ENCODE measurements at places on chromosomes 11 and 22. TPM values are rescaled to one million over a fixed set of nuclear protein-coding genes. Genes with fewer than 3 reads are reported as not detected.

- no peak for DNase-seq
Observed at GRCh38 chr11:75533896-75534258, 8.1 kb upstream of the GDPD5 start.

DNA sequence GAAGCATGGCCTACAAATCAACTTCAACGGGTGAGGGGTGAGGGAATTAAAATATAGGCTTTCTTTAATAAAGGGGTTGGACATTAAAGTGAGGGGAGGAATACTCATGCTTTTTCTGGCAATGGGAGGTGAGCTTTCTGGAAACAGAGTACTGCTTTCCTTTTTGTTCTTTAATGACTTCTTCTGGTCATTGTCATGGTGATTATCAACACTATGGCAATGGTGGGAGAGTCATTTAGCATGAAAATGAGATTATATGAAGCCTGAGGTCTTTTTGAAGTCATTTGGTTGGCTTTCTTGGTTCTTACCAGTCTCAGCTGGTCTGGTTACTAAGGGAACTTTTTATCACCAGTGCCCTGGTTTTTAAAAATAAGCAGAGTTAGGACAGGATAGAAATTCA lies 475.8 kb upstream of the LRRC4C start:
- DNase-seq: no peak

DNA sequence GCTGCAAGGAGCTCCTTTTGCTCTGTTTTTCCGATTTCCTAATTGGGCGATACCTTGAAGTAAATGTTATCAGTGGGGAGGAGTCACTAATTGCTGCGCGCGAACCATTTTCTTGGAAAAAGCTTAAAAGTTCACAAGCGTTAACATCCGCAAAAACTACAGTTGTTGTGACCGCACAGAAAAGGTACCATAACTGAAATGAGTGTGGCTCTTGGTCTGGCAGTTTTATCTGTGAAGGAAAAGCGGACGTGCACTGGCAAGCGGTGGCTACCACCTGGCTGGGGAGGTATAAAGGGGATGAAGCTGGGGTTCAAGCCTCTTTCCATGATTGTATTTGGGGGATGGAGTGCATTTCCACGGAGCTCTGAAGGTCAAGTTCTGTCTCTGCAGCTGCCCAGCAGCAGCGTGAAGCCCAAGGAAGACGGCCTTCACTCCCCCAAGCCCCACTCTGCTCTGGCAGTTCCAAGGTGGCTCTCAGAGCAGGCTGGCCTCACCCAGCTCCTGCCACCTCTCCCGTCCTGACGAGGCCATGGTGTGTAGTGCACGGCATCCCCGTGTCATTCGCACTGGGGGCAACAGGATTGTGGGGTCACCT lies 27.5 kb downstream of the MOV10L1 start:
- DNase-seq: no peak

- peak; percentile 56 for DNase-seq
Observed at GRCh38 chr11:72238040-72238450, 5.9 kb downstream of the PHOX2A start.

DNA sequence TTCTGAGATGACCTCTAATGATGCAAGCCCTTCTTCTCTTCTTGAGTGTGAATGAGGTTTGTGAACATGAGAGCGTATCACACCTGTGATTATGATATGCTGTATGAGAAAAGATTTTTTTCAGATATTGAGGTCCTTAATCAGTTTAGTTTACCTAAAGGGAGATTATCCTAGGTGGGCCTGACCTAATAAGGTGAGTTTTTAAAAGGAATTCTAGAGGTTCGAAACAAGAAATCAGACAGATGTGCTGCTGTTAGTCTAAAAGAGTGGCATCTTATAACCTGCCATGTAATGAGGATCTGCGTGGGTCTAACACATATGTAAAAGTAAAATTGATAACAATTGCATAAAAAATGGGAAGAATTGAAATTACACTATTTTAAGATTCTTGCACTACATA lies 33.8 kb downstream of the MSANTD4 start:
- no peak for DNase-seq

DNA sequence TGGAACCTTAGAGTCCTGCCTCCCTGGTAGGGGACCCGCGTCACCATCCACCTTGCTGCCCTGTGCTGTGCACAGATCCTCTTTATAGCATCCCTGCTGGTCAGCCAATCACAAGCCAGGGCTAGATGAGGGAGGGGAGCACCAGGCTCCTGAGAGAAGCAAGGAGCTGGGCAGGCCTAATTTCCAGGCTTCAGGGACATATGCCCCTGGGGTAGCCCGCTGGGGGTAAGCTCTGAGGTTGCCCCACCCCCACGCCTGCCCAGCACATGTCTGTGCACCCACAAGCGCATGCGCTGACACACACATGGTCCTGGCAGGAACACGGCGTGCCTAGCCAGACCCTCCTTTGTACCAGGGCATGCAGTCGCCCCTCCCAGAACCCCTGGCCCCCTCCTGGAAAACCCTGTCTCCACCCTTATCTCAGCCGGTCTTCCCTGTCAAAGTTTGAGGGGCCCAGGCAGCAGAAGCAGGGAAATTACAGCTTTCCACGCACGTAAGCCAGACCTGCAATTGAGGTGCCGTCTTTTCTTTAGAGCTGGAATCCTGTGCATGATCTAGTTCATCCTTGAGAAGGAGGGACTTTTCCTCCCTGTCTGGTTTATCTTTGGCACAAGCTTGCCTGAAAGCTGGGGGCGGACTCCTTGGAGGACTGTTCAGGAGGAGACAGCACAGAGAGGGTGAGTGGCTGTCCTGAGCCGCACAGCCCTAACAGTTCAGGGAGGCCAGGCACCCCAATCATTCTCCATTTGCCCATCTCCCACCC lies 2.1 kb downstream of the SSTR3 start:
- no peak for DNase-seq

DNA sequence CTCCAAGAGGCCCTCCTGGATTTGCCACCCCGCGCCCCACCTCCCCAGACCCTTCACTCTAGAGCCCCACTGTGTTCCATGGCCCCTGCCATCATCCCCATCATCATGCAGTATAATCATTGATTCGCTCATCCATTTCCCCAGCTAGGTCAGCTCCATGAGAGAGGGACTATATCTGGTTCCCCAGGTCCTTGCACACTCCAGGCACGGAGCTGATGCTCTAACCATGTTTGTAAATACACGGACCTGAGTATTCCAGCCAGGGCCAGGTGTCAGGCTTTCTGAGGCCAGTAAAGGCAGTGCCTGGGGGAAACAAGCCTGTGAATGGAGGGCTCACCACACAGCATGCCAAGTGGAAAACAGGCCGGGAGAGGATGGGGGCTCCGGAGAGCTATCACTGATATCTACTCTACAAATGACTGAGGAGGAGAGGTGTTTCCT lies 27.1 kb upstream of the OAF start:
- DNase-seq: no peak

- no peak for DNase-seq
Observed at GRCh38 chr11:69573761-69574607, 67.0 kb upstream of the CCND1 start.

- DNase-seq: no peak
Observed at GRCh38 chr11:126434950-126435335, 79.5 kb downstream of the ST3GAL4 start.

DNA sequence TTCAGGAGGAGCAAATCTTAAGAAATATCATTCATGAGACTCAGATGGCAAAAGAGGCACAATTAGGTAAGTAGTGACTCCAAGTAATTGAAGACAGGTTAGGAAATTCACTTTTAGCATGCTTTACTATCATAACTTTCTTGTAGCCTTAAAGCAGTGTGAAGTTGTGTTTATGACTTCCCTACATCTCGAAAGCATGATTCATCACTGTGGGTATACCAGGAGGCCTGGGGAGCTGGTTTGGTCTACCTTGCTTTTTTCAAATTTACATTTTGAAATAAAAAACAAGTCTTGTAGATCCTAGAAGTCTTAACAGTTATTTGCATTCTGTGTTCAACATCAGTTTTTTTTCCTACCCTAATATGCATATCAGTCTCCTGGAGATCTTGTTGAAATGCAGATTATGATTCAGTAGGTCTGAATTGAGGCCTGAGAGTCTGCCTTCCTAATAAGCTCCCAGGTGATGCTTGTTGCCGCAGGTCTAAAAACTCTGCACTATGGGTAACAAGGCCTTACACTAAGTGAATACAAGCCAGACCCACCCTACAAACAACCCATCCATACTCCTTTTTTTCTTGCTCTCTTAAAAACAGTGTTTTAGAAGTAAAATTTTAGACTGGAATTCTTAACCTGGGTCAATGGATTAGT lies 41.4 kb downstream of the TTC17 start:
- no peak for DNase-seq

DNA sequence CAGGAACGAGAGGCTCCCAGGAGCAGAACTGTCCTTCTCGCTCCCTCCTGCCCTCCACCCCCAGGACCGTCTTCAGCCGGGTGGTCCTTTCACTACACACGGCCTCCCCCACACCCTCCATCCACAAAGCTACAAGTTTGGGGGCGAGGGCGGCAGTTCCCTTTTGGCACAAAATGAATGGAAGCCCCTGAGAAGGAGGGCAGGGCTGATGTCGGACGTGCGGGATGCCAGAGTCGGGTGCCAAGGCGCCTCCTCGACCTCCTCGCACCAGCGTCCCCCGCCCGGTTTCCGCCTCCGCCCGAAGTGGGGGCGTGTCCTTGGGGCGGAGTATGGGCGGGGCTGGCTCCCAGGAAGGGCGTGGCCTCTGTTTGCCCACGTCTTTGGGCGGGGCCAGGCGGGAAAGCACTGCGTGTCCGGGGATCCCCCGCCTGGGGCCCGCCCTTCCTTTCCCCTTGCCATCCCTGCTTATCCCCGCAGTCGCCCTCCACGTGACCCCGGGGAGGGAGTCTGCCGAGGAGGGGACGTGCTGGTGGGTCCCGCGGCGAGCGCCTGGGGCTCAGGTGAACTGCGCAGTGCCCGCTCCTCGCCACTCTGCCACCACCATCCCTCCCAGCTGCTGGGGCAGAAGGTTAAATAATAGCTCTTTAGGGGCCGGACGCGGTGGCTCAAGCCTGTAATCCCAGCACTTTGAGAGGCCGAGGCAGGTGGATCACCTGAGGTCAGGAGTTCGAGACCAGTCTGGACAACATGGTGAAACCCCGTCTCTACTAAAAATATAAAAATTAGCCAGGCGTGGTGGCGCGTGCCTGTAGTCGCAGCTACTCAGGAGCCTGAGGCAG lies 937 bp upstream of the EFEMP2 start:
- peak; percentile 98 for DNase-seq

DNA sequence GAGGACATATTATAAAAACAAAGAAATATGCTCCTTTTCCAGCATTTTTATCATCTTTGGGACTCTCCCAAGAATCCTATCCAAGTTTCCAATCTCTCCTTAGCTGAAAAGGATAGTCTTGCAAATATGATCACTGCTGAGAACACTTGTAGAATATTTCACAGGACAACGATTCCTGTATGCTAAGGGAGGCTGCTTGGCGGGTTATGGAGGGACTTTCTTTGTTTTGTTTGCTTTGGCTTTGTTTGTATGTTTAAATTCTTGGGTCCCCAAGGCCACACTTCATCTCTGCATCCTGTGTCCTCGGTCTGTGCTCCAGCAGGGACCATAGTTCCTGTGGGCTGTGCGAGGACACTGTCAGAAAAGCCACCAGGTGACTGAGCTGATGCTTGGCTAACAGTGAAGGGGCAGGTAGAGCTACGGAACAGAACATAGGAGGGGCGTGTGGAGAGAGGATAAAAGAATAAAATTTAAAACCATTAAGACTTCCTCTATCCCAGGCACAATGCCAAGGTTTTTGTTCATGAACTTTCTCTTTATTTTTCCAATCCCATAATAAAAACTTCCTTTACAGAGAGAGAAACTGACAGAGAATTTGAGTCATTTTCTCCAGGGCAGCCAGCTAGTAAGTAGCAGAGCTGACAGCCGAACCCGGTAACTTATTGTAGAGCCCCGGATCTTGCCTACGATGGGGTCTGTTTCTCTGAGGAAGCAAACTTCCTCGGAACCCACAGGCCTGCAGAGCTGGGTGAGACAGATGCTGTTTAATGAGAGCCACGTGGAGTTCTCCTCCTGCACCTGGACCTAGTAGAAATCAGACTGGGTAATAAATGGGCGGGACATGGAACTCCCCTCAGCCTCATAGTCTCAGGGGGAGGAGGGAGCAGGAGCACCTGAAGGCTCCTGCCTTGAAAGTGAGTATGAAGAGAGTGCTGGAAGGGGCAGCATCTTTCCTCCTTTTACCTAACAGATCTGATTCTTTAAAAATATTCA lies at the start of gene IZUMO1R:
IZUMO1R (plus strand) TSS at position 615 of the 993 bp plus-strand sequence. CDS start 1,057 bp downstream, outside the sequence.
- DNase-seq: no peak

DNA sequence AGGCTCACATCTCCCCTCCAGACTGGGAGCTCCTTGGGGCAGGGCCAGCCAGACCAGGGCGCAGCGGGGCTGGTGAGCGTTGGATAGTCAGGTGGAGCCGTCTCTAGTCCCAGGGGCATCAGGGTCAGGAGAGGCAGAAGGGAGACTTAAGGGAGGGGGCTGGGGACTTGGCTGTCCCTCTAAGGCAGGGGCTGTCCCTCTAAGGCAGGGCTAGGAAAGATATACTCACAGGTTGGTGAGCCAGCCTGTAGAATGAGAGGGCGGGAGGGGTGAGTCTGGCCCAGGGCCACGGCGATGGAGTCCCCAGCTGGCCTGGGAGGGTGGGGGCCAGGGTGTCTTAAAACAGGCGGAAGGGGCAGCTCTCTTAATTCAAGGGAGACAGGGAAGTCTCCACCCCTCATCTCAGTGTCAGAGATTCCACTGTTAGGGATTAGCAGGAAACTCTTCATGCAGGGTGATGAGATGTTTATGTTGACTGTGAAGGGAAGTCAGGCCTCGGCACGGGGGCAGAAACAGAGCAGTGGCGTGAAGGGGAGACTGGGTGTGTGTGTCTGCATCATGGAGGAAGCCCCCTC lies 11.3 kb downstream of the P2RY2 start:
- no peak for DNase-seq

GRCh38 chr11:9765320-9766101 lies 101.6 kb downstream of the SWAP70 start:
- no peak for DNase-seq

DNA sequence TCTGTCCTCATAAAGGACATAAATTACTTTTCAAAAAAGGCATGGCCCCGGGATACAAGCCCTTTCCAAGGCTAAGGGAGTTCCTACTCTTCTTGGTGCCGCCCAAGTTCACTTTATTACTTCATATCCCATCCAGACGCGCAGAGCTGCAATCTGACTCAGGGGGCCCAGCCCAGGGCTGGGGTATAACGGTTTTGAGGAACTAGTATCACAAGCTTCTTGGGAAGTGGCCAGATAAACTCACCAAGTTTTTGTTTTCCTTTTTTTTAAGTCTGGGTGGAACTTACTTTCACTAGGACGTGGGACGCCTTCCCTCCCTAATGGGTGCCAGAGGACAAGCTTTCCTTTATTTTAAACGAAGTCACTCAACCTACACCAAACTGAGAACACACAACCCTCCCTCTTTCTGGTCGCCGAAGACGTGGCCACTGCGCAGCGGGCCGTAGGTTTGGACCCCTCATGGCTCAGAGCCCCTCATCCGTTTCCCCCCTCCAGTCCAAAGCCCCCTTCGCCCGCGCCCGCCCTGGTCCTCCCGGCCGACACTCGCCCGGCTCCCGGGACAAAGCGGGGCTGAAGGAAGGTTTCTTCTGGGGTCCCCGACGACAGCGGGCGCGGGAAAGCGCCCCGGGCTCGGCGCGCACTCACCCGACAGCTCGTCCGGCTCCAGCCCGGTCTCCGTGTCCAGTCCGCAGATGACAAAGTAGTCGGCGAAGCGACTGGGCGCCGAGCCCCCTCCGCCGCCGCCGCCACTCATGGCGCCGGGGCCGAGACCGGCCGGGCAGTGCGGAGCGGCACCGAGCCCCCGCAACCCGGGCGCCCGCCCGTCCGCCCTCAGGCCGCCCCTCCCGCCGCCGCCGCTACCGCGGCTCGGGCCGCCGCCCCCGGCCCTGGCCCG lies 587 bp downstream of the DENND5A start:
- peak; percentile 53 for DNase-seq

ADORA2A gene
- 1.7 TPM for total RNA-seq

KRTAP5-7 gene
- not detected for total RNA-seq

ZNF408 gene
- total RNA-seq: 7.1 TPM

YPEL4 gene
- not detected for total RNA-seq

TTLL1 gene
- 0.35 TPM for total RNA-seq

TYR gene
- total RNA-seq: not detected

CREB3L1 gene
- 1.1 TPM for total RNA-seq

OR52I2 gene
- total RNA-seq: not detected

Measured in PC-3 (cell line).